Eye (tissue), 1 donor: ENCODE measurements at places on chromosomes 16 and 17.

DNA sequence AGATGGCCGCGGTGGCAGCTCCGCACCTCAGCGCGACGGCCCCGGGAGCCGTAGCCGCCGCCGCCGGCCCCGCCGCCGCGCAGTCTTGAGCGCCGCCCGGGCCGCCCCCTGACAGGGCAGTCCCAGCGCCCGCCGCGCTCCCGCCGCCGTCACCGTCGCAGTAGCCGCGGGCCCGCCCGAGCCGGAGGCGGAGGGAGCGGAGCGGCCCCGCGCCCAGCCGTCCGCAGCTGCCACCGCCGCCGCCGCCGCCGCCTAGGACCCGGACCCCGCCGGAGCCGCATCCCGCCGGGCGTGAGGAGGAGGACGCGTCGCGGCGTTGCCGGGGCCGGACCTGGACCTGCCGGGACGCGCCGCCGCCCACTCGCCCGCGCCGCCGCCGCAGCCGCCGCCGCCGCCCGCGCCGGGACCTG, 218 bp downstream of the TNRC6C start:
- DNase-seq, result no peak

DNA sequence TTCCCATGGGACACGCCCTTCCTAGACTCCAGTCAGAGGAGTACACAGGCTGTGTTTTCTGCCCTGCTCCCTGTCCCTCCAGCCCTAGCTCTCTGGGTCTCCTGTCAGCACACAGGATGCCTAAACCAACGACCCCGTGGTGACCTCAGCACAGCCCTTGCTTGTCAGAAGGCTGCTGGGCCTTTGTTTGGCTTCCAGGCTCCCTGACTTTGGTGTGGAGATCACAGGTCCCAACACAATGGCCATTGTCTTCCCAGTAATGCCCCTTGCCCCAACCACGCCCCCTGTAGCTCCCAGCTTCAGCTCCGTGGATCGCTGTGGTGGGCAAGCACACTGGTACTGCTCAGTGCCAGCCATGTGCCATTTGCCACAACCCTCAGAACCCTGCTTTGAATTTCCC, 15.0 kb downstream of the HNF1B start:
- peak; percentile 60 for DNase-seq

- DNase-seq, result no peak
Measured at GRCh38 chr16:27676839-27677238, 126.9 kb downstream of the KATNIP start.

DNA sequence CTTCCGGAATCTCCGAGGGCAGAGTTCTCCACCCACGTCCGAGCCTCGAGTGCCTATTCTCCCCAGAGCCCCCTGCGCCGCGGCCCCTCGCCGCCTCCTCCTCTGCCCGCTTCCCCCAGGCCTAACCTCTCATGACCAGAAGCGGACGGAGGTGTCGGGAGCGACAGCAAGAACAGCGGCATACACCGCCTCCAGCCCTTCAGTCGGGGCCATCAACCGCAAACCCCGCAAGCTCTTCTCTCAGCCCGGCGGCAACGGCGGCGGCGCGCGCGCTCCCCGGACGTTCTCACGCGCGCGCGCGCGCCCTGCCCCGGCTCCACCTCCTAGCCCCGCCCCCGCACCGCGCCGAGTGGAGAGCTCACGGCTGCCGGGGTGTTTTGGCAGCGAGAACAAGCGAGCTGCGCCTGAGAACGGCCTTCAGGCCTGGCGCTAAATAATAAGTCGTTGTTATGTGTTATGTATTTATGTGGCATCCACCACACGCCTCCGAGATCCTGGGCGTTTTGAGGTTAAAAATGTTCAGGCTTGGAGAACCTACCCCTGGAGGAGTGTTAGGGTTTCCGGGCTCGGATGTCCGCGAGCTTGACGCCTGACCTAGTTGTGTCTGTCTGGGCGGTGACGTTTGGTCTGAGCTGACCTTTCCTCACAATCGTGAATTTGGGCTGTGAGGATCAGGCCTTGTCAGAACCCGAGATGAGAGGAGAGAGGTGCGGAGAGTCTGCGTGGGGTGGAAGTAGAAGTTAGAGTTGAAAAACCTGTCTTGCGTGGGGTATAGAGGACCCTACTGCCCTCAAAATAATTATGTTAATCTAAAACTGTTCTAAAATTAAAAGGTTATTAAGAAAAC, at the start of gene RNFT1:
Gene RNFT1 (minus strand): TSS at position 259 of the 847 bp plus-strand sequence. CDS start 77 bp downstream, at position 182.
- peak; percentile 96 for DNase-seq

GRCh38 chr16:66474750-66475199, 47.7 kb downstream of the BEAN1 start:
- no peak for DNase-seq

DNA sequence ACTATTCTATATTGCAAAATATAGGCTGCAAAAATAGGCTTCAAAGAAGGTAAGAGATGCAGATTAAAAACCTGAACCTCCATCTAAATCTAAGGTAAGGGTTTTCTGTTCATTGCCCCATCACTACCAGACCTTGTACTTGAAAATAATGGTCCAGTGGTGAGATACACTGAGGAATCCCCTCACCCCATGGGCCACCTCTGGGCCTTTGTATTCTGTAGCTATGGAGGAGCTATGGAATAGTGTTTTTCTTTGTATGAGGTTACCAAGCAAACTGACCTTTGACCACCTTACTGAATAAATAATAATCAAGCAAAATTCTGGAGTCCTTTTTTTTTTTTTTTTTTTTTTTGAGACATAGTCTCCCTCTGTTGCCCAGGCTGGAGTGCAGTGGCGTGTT, 4.8 kb upstream of the UBE2Z start:
- no peak for DNase-seq

DNA sequence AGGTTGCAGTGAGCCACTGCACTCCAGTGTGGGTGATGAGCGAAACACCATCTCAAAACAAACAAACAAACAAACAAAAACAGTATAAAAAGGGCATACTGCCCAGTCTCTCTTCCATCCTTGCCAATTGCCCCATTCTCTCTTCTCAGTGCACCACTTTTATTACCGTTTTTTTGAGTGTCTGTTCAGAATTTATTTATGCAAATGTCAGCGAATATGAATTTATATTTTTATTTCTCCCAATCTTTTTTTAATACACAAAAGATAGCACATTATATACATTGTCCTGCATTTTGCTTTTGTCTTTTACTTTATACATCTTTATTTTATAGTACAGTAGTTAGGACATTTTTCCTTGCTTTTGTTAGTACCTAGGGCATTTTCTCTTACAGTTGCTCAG, 19.6 kb downstream of the RNF135 start:
- no peak for DNase-seq

GRCh38 chr16:53064081-53064578, 9.3 kb downstream of the CHD9 start:
- no peak for DNase-seq

DNA sequence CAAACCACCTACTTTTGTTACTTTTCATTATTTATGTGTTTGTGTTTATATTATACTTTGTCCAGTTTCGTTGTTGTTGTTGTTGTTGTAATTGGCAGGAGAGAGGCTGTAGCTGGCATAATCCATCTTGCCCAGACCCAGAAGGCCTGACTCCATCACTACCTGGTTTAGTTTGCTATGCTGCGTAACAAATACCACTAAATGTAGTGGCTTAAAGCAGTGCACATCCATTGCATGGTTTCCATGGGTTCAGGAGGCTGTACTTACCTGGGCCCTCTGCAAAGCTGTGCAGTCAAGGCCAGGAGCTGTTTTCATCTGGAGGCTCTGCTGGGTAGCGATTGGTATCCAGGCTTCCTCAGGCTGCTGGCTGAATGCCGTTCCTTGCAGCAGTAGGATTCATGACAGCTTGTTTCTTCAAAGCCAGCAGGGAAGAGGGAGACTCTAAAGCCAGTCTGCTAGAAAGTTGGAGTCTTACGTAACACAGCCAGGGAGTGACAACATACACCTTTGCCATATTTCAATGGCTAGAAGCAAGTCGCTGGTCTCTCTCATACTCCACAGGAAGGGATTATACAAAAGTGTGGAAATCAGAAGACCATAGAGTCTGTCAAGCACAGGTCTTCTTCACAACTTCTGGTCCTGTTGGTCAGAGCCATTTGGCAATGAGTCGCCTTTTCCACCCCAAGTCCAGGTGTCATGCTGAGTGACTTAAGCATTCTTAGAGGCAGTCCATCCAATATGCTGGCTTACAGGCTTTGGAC, 41.1 kb downstream of the TNRC6C start:
- DNase-seq, result no peak

- DNase-seq, result no peak
Measured at GRCh38 chr17:31251105-31251969, 45.7 kb downstream of the OMG start.

DNA sequence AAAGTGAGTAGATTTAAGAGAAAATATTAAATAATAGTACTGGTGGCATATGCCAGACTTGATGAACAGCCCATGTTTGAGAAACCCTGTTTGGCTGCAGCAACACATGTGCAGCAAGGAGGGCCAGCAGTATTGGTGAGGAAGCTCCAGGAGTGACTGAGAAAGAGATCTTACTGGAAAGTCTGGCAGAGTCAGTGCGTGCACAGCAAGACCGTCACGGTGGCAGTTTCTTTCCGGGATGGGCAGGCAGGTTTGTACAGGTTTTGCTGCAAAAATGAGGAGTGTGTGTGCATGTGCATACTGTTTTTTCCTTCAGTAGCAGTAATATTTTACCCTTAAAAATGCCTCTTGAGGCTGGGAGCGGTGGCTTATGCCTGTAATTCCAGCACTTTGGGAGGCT, 41.4 kb downstream of the KSR1 start:
- DNase-seq, result no peak

GRCh38 chr17:81990836-81991683, 13.6 kb downstream of the ASPSCR1 start:
- no peak for DNase-seq

GRCh38 chr17:64264891-64265290, 1.8 kb upstream of the TEX2 start:
- DNase-seq, result no peak
